ENCODE measurements at places on chromosomes 7 and 10. TPM values are rescaled to one million over a fixed set of nuclear protein-coding genes. Genes with fewer than 3 reads are reported as not detected.

The NPC1L1 gene
- 0.16 TPM for total RNA-seq

The CCDC3 gene
- 12.8 TPM for total RNA-seq

The WEE2 gene
- total RNA-seq: 0.16 TPM

The TEX36 gene
- total RNA-seq: not detected

The RNF32 gene
- total RNA-seq: 2.2 TPM

The SPDYE8 gene
- total RNA-seq: not detected

The PMPCB gene
- total RNA-seq: 61.9 TPM

The ITPRID1 gene
- total RNA-seq: 8.6 TPM
